ENCODE measurements at places on chromosomes 7 and 10.

GRCh38 chr7:80047032-80047431, 87.6 kb upstream of the GNAI1 start:
- DNase-seq, result no peak

DNA sequence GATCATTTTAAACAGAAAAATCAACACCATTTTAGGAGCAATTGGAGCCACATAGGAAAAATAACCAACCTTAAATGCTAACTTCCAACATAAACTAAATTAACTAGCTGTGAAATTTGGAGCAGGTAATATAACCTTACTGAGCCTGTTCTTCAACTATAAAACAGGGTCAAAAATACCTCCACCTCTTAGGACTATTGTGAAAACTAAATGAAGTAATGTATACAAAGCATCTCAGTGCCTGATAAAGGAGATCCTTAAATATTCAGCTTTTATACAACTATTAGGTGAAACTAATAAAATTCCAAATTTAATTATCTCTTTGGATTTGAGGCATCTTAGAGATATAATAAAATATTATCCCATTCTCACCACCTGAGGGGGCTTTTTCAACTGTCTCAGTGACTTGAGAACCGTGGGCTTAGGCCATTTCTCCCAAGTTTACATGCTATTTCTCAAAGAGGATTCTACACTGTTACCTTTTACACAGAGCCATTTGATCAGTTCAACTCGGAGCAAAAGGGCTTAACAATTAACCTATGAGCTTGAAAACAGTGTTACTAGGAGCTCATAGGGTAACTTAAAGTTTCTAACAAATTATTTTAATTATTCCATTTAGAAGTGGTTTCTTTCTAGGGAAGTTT, 165.0 kb upstream of the ASAH2 start:
- DNase-seq, result no peak

DNA sequence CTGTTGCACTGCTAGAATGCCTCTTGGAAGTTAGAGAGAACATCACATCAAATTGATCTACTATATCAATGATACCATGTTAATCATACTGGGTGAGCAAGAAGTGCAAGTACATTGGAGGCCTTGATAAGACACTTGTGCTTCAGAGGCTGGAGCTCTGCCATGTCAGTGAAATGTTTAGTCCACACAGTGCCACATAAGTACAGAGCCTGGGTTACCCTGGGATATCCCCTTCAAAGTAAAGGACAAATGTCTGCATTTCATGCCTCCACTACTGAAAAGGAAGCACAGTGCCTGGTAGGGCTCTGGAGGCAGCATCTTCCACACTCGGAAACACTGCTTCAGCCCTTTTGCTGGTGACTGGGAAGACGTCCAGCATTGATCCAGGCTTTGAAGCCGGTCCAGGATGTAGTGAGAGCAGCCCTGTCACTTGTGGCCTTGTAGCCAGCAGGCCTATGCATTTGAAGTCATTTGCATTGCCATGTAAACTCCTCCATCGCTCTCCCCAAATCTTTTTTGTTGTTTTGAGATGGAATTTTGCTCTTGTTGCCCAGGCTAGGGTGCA, 15.7 kb upstream of the STN1 start:
- DNase-seq, result no peak

GRCh38 chr10:3398825-3399646, 226.5 kb upstream of the PITRM1 start:
- DNase-seq, result no peak

DNA sequence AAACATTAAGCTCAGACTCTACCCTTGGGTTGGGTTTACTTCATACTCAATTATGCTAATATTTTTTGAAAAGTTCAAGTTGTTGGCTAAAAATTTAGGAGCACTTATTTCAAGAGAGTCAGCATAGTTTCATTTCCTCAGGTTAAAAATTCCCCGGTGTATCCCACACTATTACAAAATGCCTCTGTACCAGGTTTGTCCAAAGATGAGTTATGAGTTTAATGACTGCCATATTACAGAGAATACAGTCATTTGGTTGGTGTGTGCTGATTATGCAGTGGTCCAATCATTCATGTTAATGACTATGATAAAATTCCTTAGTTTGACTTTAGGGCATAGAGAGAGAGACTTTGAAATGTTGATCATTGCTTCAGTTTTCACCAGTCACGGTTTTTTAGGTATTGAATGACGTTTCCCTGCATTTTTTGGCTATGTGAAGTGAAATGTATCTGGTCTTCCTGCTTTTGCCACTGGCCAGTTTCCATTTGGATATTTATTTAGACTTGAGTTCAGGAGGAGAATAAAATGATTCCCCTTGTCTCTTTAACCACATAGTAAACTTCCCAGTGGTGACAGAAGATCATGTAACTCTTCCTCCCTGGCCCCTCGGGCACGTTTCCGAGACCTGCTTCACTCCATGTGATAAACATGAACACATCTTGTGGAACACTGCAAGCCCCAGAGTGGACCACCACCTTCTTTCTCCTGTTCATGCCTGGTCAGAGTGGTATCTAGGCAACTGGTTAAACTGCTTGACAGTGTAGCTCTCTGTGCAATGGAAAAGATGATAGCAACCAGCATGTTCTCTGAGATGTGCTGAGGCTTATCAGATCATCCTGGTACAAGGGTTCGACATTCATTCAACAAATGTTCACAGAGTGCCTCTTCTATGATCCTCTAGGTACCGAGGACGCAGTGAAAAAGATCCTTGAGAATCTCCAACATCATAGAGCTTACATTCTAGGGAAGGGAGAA, 153.6 kb downstream of the CACNB2 start:
- DNase-seq, result peak; percentile 1

Data from NCI-H2081 treated with DMSO at 0.1 percent for 48 hours (cell line).